ENCODE measurements at places on chromosomes 1 and 21.
A peak's percentile ranks its signal among the peaks of the same experiment; 100 is the strongest.

DNA sequence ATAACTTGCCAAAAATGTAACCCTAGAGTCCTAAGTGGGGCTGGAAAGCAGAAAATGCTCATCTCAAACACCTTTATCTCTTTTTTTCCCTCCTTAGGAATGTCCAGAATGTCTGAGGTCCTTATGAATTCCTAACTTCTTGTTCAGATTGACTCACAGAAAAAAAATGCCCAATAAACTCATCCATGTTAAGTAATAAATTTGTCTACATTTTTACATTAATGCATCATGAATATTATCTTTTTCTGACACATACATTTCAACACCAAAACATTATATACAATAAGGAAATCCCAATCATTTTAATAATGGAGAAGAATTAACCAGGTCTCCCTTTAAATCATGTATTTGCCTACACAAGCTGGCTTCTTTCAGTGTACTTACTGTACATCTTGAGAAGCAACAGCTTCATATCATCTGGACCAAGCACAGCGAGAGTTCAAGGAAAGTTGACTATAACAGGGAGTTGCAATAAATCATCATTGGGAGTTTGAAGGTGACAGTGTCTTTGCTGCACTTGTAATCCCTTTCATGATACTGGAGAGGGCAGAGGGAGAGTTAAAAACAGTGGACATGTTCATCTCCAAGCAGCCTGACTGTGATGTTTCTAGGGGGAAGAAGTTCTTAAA lies 565.2 kb downstream of the LTN1 start:
- no peak for DNase-seq

GRCh38 chr1:180360333-180361075 lies 130.4 kb downstream of the LHX4 start:
- DNase-seq, result no peak

- peak; percentile 54 for DNase-seq
Measured at GRCh38 chr1:28091043-28091781, 2.8 kb upstream of the EYA3 start.

- peak; percentile 65 for DNase-seq
Measured at GRCh38 chr1:245441689-245442088, 286.9 kb downstream of the KIF26B start.

GRCh38 chr1:20574686-20575540 lies 14.0 kb upstream of the CDA start:
- peak; percentile 75 for DNase-seq

GRCh38 chr21:28745131-28746016 lies 247.3 kb downstream of the LTN1 start:
- DNase-seq, result peak; percentile 89

GRCh38 chr1:234871039-234871709 lies 257.5 kb downstream of the TOMM20 start:
- DNase-seq, result no peak

DNA sequence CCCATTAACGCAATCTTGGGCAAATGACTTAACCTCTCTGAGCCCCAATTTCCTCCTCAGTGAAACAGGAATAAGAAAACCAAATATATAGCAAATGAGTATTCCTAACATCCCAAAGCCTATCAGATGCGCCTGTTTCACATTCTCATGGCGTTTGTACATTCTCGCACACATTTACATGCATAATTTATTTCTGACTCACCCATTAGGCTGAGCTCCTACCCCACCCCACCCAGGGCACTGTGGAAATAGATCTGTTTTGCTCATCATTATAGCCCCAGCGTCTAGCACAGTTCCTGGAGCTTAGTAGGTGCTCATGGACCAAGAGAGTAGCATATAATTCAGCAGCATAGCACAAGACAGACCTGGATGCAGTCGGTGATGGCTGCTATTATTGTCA lies 146.1 kb upstream of the VANGL1 start:
- no peak for DNase-seq

GRCh38 chr1:80882553-80882952 lies 918.2 kb upstream of the ADGRL2 start:
- DNase-seq, result no peak

DNA sequence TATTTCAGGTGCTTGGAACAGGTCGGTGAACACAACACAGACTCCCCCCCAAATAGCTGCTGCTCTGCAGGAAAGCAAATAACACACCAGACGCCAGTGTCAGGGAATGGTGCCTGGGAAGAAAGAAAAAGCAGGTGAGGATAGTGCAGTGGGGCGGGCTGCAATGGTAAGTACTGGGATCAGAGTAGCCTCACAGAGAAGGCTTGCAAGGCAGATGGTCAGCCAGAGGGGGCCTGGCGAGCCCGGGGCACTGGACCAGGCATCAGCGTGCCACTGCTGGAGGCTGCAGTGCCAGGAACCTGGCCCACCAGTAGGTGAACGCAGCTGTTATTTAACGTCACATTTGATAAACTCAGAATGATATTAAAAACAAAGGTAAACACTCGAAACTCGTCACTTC lies 60.0 kb downstream of the POFUT2 start:
- DNase-seq, result no peak

DNA sequence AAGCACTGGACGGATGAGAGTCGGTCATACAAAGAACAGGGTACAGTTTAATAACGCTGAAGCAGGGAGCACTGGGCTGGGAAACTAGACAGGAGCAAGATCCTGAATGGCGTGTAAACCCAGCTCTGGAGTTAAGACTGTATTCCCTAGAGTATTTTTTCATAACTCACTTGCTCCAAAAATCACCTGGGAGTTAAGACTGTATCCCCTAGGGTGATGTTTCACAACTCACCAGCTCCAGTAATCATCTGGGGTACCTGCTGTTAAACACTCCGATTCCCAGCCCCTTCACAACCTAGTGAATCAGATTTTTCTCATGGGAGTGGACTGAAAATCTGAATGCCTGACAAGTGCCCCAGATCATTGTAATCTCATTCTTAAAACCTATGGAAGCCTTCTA lies 123.2 kb downstream of the MAB21L3 start:
- DNase-seq, result no peak

- DNase-seq, result no peak
Measured at GRCh38 chr1:181664543-181664942, 181.2 kb downstream of the CACNA1E start.

DNA sequence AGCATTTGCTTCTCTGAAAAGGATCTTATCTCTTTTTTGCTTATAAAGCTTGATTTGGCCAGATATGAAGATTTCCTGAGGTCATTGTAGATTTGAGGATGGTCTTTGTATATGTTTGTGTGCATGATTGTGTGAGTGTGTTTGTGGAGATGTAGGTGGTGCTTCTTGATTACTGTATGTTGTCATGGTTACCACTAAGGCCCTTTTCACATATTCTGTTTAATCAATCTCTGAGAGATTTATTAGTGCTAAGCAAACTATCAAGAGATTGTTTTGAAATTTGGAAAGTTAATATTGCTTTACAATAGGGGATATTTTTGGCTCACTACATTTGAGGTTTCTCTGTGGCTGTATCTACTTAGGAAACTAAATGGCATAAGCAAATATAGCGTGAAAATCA lies 191.7 kb downstream of the S1PR1 start:
- no peak for DNase-seq

DNA sequence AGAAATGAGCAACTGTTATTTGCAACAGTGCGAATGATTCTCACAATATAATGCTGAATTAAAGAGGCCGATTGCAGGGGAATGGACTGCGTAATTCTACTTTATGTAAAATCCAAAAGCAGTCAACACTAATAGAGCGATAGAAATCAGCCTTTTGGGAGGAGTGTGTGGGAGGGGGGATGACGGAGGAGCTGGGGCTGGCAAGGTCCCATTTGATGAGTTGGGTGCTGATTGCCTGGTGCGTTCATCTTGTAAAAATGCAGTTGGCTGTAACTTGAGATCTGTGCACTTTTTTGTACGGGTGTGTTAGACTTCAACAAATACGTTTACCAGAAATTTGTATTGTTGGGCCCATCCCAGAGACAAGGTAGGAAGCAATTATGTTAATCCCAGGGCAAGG lies 20.7 kb downstream of the TNFRSF8 start:
- no peak for DNase-seq

GRCh38 chr1:229034342-229034741 lies 236.6 kb upstream of the RAB4A start:
- DNase-seq, result no peak

GRCh38 chr21:43637530-43638158 lies 21.6 kb downstream of the HSF2BP start:
- no peak for DNase-seq

DNA sequence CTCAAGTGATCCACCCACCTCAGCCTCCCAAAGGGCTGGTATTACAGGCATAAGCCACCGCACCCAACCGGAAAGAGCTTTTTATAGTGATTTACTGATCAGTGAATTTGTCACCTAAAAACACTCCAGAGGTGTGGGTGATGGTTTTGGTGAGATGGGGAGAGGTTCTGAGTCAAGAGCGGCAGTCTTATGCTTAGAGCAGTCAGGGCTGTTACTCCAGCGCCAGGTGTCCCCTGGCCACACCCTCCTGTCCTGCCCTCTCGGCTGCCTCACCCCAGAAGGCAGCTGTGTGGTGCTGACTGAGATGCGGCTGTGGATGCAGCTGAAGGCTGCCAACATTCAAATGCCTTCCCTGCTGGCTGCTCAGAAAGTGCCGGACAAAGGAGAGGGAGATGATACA lies 94.5 kb upstream of the LPGAT1 start:
- DNase-seq, result peak; percentile 2

DNA sequence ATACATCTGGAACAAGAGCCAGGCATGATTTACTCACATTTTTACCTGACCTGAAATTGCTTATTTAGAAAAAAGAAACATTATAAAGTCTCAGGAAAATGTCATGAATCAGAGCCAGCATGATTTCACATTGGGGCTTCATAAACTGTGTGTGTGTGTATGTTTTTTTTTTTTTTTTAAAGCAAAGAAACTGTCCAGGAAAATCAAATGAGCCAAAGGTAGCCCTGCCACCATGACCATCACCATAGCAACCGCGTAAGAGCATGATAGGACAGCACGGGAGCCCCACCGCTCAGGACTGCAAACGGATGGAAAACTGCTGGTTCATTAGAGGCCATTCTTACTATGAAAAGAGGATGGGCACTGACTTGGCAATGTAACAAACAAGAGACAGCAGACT lies 139.2 kb downstream of the NTMT2 start:
- DNase-seq, result no peak

DNA sequence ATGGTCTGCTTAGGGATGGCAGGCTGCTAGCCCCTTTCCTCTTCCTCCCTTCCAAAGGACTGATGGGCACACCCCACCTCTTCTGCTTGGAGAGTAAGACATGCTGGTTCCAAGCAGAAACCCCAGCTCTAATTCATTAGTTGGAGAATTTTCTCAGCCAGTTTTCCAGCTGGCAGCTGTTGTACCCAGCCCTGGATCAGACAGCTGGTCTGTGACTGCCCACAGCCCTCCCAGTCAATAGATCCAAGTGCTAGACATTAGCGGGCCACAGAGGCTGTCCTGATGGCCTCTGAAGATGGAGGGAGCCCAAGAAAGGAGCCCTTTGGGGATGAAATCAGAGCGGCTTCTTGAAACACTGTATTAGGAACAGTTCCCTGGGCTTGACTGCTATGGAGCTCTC lies 35.8 kb downstream of the ACOT11 start:
- DNase-seq, result no peak

DNA sequence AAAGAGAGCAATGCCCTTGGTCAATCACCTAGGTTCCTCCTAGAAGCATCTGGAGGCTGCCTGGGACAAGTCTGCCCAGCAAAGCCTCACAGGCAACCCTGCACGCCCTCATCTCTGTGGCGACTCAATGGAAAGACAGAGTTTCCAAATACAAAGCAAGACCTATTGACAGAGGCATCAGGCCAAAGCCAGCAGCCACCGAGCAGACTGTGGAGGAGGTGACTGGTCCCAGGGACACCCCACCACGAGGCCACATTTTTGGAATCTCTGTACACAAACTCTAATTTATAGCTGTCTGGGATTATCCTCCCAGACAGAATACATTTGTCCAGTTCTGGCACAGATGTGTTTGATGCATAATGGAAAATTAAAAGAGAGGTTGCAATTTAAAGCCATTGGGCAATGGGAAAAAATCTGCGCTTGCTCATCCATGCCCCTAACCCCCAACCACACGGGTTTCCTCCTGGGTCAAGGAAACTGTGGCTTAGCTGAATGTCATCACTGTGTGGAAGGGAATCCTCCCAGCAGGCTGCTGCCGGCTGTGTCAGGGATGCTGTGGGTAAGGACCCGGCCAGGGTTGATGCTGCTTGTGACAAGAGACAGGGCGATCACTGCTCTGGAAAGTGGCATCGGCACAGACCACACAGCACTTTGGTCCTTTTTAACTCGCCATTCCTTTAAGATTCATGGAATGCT lies 14.3 kb downstream of the TSPAN2 start:
- no peak for DNase-seq

DNA sequence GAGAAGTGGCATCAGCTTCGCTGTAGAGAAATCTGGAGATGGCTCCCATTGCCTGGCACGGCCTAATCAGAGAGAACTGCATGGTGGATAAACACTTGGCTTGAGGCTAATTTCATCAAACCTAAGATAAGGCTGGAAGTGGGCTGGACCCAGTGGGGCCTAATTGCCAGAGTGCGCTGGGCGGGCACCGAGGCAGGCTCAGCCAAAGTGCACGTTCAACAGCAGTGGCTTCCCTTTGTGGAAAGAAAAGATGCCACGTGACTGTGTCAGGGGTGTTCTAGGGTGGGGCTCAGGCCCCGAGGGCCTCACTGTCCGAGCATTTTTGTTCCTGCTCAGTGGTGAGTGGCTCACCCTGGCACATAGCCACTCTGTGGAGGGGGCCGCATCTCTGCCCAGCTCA lies 5.8 kb downstream of the PLCH2 start:
- DNase-seq, result no peak

DNA sequence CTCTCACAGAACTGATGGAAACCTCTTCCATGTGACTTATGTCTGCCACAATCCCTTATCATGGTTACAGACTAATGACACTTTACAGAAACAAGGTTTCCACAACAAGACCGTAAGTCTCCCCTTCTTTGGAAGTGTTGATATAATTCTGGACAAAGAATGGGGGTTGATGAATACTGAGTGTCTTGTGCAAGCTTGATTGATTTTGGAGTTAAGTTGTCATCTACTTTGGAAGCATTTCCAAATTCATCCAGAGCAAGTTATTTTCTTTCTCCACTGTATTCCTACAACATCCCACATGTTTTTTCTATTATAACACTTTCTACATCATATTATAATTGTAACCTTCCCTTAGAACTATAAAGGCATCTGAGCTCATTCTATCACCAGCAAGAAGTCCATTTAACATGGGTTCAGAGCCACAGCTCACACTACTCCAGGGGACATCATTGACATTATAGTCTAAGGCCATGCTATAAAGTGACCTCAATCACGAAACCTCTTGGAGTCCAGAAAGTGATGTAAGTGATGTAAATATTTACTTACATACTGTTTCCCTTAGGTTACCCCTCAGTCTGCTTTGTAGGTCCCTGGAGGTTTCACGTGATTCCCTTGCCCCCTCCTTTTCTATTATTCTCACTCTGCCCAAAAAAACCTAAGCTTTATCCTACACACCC lies 125.7 kb upstream of the PBX1 start:
- no peak for DNase-seq

- DNase-seq, result no peak
Measured at GRCh38 chr1:110173466-110174105, 23.3 kb downstream of the SLC6A17 start.

- no peak for DNase-seq
Measured at GRCh38 chr1:84538599-84538998, 32.2 kb upstream of the GNG5 start.

GRCh38 chr1:101089613-101090338 lies 64.2 kb upstream of the DPH5 start:
- no peak for DNase-seq

- no peak for DNase-seq
Measured at GRCh38 chr1:179080866-179081686, 794 bp upstream of the TOR3A start.
